Jurkat, Clone E6-1 (cell line): ENCODE measurements at places on chromosomes 12 and 14.

DNA sequence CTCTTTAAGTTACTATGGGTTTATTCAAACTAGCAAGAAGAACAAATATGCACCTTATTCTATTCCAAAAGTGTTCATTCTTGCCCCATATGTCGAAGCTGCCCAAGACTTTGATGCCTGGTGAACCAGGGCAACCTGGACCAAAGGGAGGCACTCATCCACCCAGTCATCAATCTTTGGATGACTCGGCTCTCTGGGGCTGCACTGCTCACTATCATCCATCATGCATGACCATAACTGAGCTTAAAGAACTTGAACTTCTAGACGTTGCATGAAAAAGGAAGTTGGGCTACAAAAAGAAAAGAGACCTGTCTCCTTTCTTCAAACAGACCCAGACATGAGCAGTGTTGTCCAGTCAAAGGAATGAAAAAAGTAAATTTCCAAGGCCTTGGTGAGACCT lies 1.2 kb downstream of the KRT4 start:
- DNase-seq: no peak

DNA sequence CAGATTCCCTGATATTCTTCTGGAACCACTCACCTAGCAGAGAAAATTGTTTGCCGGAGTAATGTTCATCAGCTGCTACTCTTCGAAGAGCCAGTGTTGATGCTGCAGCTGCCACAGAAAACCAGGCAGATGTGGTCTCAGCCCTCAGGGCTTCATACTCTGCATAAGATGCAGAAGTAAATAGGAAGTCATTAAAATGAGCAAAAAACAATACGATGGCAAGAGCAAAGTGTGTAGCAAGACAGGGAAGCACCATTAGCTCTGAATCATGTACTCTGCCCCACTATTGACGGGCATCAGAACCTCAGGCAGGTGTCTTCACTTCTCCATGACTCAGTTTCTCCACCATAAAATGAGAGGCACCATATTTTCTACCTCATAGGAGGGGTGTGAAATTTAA lies 991.6 kb upstream of the TMEM132C start:
- DNase-seq: no peak

DNA sequence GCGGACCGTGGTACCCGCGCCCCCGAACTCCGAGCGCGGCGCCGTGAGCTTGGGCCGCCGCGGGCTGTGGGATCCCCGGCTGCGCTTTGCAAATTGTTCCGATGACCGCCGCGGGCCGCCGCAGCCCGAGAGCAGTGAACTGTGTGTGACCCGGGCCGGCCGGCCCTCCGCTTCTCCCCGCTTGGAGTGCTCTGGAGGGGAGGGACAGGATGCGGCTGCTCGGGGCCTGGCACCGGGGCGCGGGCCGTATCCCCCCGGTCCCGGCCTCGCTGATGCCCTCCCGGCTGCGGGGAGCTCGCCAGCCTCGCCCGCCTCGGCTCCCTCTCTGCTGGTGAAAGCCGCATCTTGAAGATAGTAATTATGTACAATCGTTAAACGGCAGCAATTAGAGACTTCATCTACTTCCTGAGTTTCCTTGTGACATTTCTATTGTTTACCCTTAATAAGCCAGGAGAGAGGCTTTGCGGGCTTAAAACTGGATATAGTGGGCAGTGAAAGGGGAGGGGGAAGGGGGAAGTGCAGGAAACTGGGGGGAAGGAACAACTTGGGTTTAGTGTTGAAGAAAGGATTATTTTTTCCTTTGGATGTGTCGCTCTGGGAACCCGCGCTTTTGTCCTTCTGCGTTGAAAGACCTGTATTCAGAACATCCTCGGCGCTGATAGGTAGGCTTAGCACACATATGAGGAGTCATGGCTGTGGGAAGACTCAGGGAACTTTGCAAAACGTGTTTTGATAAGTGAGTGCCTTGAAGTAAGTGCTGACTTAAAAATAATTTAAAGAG lies 1.2 kb downstream of the PELI2 start:
- no peak for DNase-seq

GRCh38 chr12:66600903-66601302 lies 78.0 kb downstream of the GRIP1 start:
- DNase-seq: no peak

GRCh38 chr12:99066726-99067125 lies 421.6 kb downstream of the APAF1 start:
- no peak for DNase-seq
